ENCODE measurements at places on chromosomes 2 and 18. TPM values are rescaled to one million over a fixed set of nuclear protein-coding genes. Genes with fewer than 3 reads are reported as not detected.
A peak's percentile ranks its signal among the peaks of the same experiment; 100 is the strongest.

Gene AMER3
- total RNA-seq, result not detected

Gene KYNU
- total RNA-seq, result 1.3 TPM

Gene ABCA12
- 0.09 TPM for total RNA-seq

Gene STEAP3
- 50.9 TPM for total RNA-seq

Gene MAP3K19
- not detected for total RNA-seq

Gene LRRTM4
- 1.5 TPM for total RNA-seq

Gene TTN
- 5.5 TPM for total RNA-seq

- DNase-seq, result no peak
These were observed 188.0 kb upstream of the GLI2 start for GRCh38 chr2:120547662-120548061.

GRCh38 chr2:195898505-195899191 lies 170.0 kb downstream of the DNAH7 start:
- DNase-seq, result peak; percentile 98

GRCh38 chr2:50575232-50575631 lies 456.7 kb downstream of the NRXN1 start:
- DNase-seq, result no peak

- DNase-seq, result no peak
These were observed 1108.9 kb upstream of the CRIM1 start for GRCh38 chr2:35246702-35247101.

DNA sequence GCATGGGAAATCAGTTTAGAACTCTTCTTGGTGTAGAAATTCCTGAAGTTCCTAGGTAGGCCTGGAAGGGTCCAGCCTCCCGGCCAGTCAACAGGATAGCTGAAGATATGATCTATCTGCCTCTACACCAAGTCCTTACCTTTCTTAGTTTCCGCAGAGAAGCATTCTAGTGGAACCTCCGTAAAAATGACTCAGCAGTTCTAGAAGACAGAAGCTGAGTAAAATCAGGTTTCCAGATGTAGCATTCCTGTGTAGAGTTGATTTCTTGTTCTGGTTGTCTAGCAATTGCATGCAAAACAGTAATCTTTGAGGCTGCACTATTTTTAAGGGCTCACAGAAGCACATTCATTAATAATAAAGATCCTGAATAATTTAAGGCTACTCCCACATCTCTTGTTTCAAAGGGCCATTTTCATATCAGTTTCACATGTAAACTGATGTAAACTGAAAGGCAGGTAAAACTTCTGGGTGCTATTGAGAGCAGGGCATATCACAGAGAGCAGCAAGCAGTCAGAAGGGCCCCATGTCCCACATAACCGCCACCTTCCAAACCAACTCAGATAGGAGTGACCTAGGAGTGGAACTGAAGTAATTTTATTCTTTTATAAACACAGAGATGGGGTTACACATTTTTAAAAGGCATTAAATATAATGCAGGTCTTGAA lies 3.2 kb upstream of the DYTN start:
- DNase-seq, result no peak

DNA sequence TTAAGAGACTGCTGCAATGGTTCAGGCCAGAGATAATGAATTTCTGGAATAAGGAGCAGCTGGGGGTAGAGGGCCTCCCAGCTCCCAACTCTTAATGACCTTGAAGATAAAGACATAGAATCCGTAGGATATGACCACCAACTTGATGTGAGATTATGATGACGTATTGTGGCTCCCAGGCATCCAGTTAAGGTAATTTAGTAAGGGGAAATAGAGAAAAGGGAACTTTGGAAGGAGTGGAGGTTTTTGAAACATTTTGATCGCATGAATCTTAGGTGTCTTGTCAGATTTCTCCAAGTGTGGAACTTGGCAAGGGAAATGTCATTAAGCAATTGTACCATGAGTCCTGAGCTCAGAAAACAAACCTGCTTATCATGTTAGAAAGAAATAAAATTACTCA lies 277.3 kb upstream of the TANK start:
- DNase-seq, result no peak

DNA sequence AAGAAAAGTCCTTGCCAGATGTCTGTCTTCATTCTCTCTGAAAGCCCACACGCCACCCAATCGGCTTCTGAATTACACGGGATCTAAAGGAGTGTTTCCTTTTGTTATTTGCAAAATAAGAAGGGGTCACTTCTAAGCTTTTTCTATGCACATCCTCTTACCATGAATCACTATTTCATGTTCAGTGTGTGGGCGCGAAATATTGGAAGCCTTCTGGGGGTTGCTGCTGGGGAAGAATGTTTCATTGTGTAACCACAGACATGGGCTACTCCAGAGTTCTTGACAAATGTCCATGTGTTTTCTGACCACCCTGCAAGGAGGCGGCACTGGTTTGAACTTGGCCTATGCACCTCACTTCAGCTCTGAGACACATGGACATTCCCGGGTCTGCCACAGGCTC lies 133.6 kb upstream of the APCDD1 start:
- peak; percentile 3 for DNase-seq

GRCh38 chr18:49566985-49567384 lies 5.1 kb downstream of the LIPG start:
- no peak for DNase-seq

GRCh38 chr2:181943411-181944124 lies 42.1 kb upstream of the PPP1R1C start:
- no peak for DNase-seq

GRCh38 chr2:203471323-203471722 lies 63.8 kb downstream of the RAPH1 start:
- DNase-seq, result no peak

DNA sequence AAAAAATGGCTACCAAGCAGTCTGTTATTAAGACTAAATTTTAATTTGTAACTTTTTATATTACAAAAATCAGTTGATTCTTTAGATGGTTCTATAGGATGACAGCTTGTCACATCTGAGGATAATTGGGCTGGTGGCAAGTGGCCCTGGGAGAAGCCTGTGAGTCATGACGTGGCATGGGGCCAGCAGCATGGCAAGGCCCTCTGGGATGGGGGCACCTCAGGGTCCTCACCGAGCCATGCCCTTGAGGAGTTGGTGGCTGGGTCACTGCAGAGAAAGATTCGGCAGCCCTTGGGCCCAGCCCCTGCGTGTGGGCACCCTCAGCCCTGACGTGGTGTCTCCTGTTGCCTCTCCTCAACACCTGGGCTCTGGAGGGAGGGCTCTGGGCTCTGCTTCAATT lies 49.7 kb downstream of the STK25 start:
- DNase-seq, result no peak

- no peak for DNase-seq
These were observed 985.0 kb downstream of the BCL11A start for GRCh38 chr2:59568461-59568860.

DNA sequence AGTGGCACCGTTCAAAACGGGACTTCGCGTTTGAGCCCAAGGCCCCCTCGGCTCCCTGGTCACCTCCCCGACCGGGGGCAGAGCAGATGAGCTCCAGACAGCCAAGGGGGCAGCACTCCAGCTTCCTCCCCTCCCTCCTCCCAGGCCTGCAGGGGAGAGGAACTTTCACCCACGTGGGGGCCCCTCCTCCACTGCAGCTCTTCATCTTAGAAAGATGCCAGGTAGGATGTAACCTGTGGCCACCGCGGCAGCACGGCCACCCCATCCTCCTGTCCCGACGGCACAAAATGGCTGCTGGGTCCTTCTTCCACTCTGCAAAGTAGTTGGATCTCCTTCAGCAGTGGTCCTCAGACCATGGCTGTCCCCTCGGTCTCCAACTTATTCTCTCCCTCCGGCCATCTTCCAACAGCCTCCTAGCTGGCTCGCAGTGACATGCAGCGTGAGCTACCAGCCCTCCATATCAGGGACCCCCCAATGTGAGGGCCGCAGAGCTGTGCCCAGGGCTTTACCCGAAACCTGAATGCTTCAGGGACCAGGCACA lies 94.5 kb upstream of the ID2 start:
- no peak for DNase-seq

GRCh38 chr18:44518091-44518615 lies 162.5 kb upstream of the SETBP1 start:
- peak; percentile 43 for DNase-seq

GRCh38 chr18:79400591-79401381 lies 5.1 kb downstream of the NFATC1 start:
- DNase-seq, result no peak

DNA sequence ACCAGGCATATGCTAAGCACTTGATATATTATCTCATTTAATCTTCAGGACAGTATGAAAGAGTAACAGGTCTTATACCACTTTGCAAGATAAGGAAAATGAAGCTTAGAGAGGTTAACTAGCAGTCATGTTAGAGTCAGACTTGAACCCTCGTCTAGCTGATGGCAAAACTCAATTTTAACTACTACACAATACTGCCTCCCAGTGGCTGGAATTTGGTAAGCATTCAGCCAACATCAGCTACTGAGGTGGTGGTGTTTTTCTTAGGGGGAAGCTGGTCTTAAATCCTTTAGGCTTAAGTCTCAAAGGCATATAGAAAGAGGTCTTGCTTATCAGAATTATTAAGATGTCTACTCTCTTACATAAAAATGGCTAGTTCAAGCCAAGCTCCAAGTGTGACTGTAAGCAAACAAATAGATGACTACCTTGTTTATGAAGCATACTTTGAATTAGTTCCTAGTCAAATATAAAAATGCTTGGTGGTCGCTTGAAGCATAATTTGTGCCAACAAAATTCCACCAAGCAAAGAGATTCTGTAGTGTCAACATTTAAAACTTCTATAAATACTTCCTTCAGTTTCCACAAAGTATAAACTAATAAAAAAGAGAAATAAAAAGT lies 325.4 kb upstream of the FIGN start:
- DNase-seq, result peak; percentile 61

- DNase-seq, result no peak
These were observed 135.9 kb upstream of the SERPINE2 start for GRCh38 chr2:224174990-224175389.

DNA sequence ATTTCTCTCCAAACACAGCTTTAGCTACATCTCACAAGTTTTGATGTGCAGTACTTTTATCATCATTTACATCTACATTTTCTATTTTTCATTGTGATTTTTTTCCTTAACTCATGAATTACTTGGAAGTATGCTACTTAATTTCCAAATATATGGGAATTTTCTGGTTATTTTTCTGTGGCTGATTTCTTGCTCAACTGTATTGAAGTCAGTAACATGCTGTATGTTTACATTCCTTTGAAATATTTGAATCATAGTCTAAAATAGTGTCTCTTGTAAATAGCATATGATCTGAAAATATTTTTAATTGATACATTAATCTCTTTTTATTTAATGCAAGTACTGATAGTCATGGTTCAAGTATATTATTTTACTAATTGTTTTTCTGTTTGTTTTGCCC lies 26.0 kb upstream of the GALNT5 start:
- DNase-seq, result peak; percentile 16

GRCh38 chr18:519019-519879 lies 18.7 kb upstream of the COLEC12 start:
- DNase-seq, result peak; percentile 76

GRCh38 chr18:38052879-38053590 lies 487.4 kb upstream of the CELF4 start:
- DNase-seq, result no peak

- DNase-seq, result no peak
These were observed 89.5 kb downstream of the SLC4A10 start for GRCh38 chr2:161713706-161714105.

DNA sequence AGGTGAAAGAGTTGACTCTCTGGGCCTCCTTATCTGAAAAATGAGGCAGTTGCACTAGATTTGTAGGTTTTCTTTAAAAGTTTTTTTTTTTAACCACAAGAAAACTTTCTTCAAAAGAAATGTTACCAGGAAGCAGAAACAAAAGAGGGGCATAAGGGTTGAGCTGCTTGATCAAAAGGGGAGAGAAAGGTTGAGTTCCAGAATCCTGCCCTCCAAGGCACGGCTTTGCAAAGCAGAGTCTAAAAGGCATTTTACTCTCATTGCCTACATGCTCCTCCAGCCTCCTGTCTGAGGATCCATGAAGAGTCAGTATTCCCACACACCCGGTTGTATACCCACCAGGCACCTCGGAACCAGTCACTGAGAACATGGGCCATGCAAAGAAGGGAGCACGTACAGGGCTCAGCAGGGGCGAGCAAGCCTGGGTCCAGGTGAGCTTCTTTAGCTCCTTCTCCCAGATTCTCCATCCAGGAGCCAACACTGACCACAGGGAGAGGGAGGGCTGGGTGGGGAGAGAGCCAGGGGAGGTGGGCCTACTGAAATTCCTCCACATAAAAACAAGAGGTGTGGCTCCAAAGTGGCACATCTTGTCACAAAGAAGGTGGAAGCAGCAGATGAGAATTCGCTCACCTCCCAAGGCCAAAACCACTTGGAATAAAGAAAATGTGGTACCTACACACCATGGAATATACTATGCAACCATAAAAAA lies 116.0 kb upstream of the EPC2 start:
- no peak for DNase-seq

GRCh38 chr2:120765678-120766469 lies 30.2 kb downstream of the GLI2 start:
- DNase-seq, result peak; percentile 99

Measured in fibroblast of the aortic adventitia (primary cell).